ENCODE measurements at places on chromosomes 6 and 20.

DNA sequence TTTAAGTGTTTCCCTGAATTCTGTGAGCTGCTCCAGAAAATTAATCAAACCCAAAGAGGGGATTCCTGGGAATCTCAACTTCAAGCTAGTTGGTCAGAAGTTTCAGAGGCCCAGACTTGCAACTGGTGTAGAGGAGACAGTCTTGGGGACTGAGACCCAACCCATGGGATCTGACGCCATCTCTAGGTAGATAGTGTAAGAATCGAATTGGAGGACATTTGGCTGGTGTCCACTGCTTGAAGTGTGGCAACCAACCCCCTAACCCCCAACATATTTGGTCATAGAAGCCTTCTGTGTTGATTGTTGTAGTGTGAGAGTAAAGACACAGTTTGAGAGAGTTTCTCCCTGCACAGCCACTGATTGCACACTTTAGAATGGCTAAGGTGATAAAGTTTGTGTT is 103.5 kb upstream of the CARMIL1 start:
- no peak for DNase-seq

- no peak for DNase-seq
Measured at GRCh38 chr20:59190466-59190865, 26.8 kb downstream of the ZNF831 start.

GRCh38 chr20:9068233-9068801 is 570 bp upstream of the PLCB4 start:
- DNase-seq, result no peak

DNA sequence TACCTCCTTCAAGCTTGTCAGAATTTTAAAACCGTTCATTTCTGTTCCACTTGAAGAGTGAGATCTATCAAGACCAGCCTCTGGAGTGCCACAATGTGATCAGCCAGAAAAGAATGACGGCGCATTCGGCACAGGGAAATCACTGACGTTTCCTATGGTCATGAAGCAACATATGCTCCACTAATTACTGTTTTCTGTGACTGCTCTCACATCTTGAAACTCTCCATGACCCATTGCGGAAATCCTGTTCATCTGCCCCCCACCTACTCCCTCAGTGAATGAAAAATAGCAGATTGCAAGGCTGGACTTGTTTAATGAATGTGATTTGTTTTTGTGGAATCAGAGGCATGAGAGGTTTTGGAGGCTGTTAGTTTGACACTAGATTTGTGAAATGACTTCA is 53.2 kb downstream of the SAMD5 start:
- DNase-seq, result no peak

DNA sequence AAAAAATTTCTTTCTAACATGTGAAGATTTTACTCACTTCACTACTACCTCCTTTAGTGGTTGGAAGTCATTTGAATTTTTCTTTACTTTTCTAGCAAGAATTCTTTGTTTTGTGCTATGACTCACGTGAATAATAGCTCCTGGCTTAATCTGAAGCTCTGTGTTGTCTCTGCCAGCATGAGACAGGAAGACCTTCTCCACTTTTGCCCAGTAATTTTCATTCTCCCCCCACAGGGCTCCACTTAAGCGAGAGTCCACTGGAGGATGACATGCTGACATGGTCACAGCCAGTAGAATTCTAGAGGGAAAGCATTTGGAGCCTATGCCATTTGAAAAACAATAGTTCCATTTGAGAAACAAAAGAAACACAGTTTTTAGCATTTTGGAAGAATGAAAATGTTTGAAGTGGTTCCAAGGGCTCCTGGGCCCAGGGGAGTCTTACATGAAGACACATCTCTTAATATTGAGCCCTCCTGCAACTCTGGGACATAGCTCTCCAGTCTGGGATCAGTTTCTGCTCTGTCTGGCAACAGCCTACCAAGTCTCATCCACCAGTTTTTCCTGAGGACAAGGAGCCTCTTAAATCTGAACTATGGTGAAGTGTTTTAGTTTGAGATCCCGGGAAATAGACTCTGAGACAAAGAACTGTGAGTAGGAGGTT is 231.4 kb downstream of the PAX1 start:
- no peak for DNase-seq

GRCh38 chr6:136160250-136160649 is 89.9 kb downstream of the MTFR2 start:
- no peak for DNase-seq

GRCh38 chr6:6742535-6742934 is 154.0 kb downstream of the LY86 start:
- no peak for DNase-seq

- DNase-seq, result no peak
Measured at GRCh38 chr6:159582736-159583135, 110.3 kb downstream of the SOD2 start.

GRCh38 chr6:167098825-167099225 is 24.1 kb upstream of the CCR6 start:
- no peak for DNase-seq

GRCh38 chr6:120826253-120826652 is 508.0 kb downstream of the TBC1D32 start:
- no peak for DNase-seq

GRCh38 chr20:49700411-49701185 is 13.1 kb downstream of the B4GALT5 start:
- no peak for DNase-seq

DNA sequence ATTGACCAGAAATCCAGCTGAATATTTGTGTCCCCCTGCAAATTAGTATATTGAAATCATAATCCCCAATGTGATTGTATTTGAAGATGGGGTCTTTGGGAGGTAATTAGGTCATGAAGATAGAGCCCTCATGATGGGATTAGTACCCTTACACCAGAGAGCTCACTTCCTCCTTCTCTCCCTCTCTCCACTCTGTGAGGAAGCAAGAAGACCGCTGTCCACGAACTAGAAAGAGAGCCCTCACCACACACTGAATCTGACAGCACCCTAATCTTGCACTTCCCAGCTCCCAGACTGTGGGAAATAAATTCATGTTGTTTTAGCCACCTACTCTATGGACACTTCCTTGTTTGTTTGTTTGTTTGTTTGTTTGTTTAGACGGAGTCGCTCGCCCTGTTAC is 11.9 kb upstream of the PLAGL1 start:
- DNase-seq, result no peak

- DNase-seq, result no peak
Measured at GRCh38 chr6:169212436-169212835, 41.2 kb downstream of the THBS2 start.

DNA sequence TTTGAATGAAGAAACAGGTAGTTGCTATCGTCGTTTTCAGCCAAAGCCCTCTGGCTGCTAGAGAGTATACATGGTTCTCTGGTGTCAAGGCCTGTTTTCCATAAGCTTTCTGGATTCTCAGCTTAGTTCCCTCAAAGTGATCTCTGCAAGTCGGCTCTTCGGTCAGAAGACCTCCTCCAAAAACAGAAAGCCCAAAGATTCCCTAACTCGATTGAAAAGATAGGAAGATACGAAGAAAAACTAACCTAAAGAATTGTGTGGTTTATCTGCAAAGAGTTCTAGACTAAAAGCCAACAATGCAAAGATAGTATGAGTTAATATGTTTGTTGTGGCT is 545 bp upstream of the ASCC3 start:
- no peak for DNase-seq

GRCh38 chr6:111721753-111722154 is 116.1 kb upstream of the TRAF3IP2 start:
- DNase-seq, result no peak

DNA sequence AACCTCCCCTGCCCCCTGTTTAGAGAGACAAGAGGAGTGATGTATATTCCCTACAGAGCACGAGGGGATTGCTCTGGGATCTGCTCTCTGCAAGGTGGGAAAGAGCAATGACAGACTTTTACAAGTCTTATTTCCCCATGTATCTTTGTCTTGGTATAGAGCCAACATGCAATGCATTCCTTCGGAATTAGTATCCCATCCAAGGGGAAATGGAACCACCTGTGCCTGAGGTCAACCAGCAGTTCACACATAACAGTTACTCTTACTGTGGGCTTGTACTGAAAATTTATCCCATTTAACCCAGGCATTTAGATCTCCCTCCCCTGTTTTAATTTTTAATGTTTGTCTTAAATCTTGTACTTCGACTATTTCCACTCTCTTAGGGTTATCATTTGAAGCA is 250.4 kb downstream of the C6orf118 start:
- no peak for DNase-seq

DNA sequence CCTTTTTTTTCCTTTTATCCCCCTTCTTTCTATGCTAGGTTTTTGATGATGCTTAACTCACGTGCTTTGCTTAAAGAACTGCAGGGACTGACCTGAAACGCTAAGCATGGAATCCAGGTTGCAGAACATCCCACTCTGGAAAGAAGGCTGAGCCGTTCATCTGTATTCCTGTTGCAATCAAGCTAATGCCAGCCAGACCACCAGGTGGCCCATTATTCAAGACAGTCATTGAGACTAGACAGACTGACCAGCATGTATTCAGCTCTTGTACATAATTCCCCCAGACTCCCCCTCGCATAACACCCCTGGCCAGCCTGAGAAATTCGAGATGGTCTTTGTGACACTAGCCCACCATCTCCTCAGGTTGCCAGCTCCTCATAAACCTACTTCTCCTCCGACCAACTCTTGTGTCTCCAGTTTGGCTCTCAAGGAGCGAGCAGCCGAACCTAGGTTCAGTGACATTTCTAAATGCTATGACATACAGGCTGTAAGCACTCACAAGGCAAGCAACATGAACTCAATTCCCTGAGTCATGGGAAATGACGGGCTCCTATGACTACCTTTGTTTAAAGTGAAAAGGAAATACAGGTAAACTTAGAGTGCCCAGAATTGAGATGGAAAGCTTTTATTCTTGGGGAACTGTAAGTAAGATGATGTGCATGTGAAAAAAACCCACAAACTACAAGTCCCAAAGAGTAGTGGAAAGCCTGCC is 309.3 kb upstream of the CDYL start:
- no peak for DNase-seq

GRCh38 chr6:13239530-13240455 is 88.5 kb downstream of the TBC1D7 start:
- no peak for DNase-seq

GRCh38 chr6:79427721-79428120 is 109.5 kb downstream of the LCA5 start:
- DNase-seq, result no peak

GRCh38 chr6:43747784-43748183 is 22.2 kb upstream of the VEGFA start:
- DNase-seq, result no peak

DNA sequence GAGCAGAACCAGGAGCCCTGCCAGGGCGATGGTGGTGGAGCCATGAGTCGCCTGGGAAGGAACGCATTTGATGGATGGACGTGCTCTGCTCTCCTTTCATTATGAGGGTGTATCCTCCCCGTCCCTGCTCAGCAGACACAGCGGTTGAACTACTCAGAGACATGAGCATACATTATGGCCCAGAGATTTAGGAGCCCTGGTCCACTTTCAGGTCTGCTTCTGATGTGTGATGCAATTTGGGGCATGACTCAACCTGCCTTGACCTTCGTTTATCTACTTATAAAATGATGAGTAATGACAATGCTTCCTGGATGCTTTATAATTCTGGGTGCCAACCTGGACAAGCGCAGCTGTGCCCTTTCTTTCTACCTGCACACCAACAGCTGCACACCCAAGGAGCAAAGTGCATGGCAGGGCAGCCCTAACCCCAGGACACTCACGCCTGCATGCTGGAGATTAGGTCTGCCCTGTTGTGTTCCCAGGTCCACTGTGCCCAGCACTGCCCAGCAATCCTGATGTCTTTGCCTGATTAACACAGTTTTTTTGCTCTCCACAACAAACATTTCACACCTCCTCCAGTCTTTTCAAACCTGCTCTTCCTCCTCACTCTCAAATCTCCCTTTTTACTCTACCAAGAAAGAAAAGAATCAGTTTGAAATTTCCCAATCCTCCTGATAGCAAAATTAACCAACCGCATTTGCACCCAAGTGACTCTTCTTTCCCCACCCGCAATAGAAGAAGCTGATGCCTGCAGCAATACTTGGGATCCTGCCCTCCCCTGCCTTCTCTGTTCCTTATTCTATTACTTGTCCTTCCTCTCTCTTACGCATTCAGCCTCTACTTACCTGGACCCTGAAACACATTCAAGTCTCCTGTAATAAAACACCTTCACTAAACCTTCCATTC is 81.2 kb downstream of the EZR start:
- DNase-seq, result no peak

- no peak for DNase-seq
Measured at GRCh38 chr20:33280775-33281174, 2.2 kb upstream of the BPIFB1 start.

DNA sequence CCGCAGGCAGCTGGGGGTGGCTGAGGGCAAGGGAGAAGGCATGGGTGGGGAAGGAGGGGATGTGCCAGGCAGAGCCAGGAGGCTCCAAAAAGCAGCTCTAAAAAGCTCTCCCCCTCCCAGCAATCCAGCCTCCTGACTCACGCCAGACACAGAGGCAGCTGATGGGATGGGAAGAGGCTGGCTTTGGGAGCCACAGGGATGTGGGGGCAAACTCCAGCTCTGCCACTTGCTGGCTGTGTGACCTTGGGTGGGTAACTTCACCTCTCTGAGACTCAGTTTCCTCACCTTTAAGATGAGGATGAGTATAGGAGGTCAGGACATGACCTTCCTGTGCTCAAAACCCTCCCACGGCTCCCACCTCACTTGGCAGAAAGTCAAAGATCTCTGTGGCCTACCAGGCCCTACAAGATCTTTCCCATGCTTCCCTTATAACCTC is 148.9 kb downstream of the CEBPB start:
- DNase-seq, result no peak

GRCh38 chr6:46011188-46012085 is 4.2 kb downstream of the CLIC5 start:
- no peak for DNase-seq

DNA sequence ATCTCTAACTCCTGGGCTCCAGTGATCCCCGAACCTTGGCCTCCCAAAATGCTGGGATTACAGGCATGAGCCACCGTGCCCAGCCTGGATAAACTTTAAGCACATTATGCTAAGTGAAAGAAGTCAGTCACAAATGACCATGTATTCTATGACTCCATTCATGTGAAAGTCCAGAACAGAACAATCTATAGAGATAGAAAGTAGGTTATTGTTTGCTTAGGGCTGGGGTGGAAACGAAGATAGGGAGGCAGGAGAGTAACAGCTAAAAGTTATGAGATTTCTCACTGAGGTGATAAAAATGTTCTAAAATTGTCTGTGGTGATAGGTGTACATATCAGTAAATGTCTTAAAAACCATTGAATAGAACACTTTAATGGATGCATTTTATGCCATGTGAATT is 40.9 kb upstream of the CITED2 start:
- no peak for DNase-seq

- no peak for DNase-seq
Measured at GRCh38 chr6:39984051-39984450, 49.8 kb upstream of the MOCS1 start.

GRCh38 chr6:107330168-107330567 is 129.2 kb downstream of the PDSS2 start:
- DNase-seq, result no peak

- DNase-seq, result no peak
Measured at GRCh38 chr20:48191200-48191599, 405.9 kb upstream of the SULF2 start.
